CD14-positive monocyte (primary cell): ENCODE measurements at places on chromosomes 2 and 18.

DNA sequence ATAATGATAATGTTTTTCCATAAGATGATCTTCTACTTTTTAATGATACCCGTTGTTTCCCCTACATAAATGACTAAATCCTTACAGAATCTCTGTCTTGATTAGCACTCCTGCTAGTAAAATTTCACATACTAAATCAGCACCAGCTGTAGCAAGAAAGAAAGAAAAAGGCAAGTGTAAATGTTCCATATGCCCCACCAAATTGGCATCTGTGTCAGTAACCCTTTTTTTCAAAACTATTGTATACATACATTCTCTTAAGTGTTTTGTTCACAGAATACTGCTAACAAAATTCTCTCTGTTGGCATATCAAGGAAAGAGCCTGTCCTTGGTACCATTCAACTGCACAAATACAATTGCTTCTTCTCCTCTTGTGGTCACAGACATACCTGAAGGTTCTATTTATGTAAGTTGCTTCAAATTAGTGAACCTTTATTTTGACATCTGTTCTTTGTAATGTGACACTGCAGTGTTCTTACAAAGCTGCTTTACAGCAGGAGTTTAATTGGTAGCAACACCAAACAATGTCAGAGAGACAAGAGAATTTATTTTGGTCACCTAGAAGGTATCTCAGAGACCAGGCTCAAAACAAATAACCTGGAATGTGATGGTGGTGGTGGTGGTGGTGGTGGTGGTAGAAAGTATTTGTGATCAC, 641.9 kb downstream of the ZEB2 start:
- no peak for DNase-seq

- DNase-seq = no peak
Observed at GRCh38 chr2:64905338-64906024, 83.7 kb upstream of the SLC1A4 start.

- DNase-seq = no peak
Observed at GRCh38 chr18:58578321-58578720, 50.6 kb downstream of the ALPK2 start.

DNA sequence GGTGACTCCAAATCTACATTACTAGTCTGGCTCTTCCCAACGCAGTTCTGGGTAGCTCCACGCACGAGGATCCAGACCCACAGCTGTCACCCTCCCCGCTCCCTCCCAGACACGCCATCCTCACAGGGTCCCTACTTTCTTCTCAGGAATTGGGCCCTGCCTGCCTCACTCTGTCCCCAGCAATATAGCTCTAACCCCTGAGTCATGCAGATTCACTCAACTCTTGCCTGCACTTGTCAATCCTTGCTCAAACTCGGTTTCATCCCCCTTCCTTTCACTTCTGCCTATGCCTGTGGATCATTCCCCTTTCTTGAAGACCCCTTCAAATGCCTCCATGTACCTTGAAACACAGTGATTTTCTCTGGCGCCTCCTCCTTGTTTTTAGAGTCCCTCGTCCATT, 5.0 kb downstream of the ST8SIA5 start:
- DNase-seq = no peak
